Cardiac muscle cell (in vitro differentiated cells and primary cell): ENCODE measurements at places on chromosomes 11 and 22.

DNA sequence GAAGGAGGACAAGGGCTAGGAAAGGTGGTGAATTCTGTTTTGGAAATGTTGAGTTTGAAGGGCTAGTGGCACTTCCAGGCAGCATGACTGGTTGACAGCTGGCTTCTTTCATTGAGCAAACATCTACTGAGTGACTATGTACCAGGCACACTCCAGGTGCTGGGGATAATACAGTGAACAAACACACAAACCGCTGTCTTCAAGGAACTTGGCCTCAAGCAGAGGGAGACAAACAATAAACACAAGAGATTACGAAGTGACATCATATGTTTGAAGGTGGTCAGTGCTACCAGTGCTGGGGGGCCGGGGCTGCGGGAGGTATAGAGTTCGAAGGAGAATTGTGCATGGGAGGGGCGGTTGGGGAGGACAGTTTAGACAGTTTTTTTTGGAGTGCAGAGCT lies 197.0 kb upstream of the SORL1-AS1 start:
- DNase-seq, result no peak

DNA sequence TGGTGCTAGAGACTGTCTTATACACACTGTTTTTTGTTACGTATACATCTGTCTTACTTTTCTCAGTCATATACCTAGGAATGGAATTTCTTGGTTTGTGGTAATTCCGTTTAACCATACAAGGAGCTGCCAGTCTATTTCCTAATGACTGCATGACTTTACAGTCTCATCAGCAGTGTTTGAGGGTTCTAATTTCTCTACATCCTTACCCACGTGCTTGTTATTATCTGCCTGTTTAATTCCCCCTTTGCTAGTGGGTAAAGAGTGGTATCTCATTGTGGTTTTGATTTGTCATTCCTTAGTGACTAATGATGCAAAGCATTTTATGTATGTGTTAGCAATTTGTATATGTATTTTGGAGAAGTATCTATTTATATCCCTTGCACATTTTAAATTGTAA lies 1008.0 kb downstream of the FAM181B start:
- peak; percentile 71 for DNase-seq

- DNase-seq, result no peak
Measured at GRCh38 chr11:86155200-86155844, 86.4 kb upstream of the PICALM start.

GRCh38 chr11:88355887-88356286 lies 18.4 kb upstream of the CTSC start:
- no peak for DNase-seq

DNA sequence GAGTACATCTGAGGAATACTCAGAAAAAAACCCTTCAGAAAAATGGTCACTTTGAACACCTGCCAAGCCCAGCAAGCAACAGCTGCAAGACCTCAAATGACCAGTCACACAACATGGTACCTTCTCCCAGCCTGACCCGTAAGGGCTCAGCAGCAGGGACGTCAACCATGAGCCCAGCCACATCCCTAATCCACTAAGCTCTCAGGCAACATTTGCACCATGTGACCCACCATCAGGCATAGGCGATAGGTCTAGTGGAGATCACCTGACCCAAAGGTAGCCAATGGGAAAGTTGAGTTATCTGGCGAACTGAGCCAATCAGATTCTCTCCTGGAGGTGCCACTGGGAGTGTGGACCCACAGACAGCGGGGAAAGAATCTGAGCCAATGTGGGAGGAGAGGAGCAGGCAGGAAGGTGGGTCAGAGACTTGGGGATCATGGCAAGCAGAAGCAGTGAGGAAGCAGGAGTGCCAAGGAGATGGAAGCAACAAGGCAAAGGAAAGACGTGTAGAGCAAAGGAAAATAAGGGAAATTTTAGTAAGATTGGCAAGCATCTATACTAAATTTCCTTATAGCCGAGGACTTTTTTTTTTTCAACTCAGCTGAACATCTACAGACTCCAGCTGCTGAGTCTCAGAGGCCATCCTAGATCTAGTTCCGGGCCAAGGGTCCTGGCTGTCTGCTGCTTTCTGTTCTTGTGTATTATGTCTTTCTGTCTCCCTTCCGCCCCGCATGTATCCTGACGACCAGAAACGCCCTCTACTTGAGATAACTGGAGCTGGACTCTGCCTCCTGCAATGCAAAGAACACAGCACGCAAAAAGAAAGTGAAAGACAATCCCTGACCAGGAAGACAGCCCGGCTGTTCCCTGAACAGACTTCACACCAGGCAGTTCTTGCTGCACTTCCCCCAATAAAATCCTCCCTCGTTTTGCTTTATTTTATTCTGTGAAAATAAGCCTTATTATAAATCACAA lies 11.0 kb upstream of the PLAAT2 start:
- peak; percentile 34 for DNase-seq

GRCh38 chr11:132405728-132406127 lies 1035.3 kb downstream of the NTM start:
- no peak for DNase-seq

GRCh38 chr22:37544955-37545702 lies 15.2 kb upstream of the CDC42EP1 start:
- DNase-seq, result peak; percentile 84

DNA sequence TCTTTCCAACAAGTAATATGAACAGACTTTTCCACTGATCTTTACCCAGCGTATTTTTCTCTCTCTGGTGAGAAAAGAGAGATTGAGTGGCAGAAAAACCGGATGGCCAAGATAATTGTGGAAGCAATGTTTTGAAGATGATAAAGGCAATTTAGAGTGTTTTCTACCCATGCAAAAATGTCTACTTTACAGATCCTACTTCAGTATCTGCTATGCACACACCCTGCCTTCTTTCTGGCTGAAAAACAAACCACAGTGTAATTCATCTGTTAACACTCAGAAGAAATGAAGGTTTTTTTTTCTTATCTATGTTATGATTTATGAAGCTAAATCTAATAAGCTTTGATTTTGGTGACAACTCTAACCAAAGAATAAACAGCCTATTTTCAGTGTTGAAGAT lies 56.8 kb downstream of the SLC5A12 start:
- no peak for DNase-seq

- peak; percentile 84 for DNase-seq
Measured at GRCh38 chr11:128095466-128095981, 491.8 kb downstream of the ETS1 start.

GRCh38 chr22:19516378-19517170 lies 7.6 kb downstream of the CLDN5 start:
- DNase-seq, result no peak

DNA sequence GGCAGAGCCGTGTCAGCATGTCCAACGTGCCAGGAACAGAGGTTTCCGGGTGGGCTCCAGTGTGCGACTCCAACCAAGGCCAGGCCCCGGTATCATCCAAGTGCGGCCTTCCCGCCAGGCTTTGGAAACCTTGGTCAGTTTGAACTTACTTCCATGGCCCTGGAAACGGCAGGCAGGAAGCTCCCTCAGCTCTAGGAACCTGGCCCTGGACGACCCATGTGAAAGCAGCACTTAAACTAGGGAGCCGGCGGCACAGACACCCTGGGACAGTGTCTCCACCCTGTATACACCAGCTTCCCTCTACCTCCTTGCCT lies 65.2 kb downstream of the MYH9 start:
- DNase-seq, result no peak

DNA sequence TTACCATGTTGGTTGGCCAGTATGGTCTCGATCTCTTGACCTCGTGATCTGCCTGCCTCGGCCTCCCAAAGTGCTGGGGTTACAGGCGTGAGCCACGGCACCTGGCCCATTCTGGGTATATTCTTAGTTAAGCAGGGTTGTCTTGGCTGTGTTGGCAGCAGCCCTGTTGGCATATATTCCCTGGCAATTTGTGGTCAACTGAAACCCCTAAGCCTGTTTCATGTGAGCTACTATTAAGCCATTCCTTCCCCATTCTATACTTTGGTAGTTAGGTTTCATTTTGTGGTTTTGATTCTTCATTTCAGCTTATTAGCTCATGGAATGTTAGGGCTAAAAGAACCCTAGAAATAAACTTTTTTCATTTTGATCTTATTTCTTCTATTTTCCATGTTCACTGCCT lies 22.2 kb upstream of the IL18BP start:
- DNase-seq, result no peak

GRCh38 chr11:119481021-119481666 lies 58.2 kb upstream of the THY1 start:
- peak; percentile 76 for DNase-seq

DNA sequence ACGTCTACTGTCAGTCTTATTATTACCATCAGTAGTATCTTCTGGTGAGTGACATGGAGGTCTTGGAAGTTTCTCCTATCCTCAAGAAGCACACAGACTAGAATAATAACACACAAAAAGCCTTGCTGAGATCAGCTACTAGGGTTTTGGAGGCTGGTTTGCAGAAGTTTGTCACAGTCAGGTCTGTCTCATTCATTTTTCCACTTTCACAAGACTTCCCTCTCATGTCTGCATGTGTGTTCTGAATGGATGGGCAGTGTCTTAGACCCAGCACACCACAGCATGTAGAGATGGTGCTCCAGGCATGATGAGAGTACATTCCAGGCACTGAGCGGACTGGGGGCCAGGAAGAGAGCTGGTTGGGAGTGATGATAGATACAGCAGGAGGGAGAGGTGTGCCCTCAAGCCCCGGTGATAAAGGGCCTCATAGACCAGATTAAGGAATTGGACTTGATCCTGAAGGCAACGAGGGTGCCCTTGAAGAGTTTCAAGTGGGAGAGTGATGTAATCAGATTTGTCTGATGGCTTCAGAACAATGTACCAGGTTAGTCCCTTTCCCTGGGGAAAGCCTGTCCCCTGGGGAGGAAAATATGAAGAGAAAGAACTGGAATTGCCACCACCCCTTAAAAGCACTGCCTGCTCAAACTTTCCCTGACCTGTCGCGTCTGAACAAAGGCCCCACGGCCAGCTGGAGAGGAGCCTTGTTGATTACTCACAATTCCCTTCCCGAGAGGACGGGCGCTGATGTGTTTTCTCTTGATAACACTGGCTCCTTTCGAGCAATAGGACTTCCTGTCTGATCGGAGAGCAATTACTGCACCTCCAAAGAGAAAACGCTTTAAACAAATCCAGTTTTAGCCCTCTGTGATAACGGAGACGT lies 45.1 kb upstream of the LMO2 start:
- DNase-seq, result peak; percentile 65

- peak; percentile 47 for DNase-seq
Measured at GRCh38 chr22:29073618-29074275, 912 bp downstream of the KREMEN1 start.

- DNase-seq, result no peak
Measured at GRCh38 chr11:25710975-25711374, 621.0 kb upstream of the ANO3 start.

DNA sequence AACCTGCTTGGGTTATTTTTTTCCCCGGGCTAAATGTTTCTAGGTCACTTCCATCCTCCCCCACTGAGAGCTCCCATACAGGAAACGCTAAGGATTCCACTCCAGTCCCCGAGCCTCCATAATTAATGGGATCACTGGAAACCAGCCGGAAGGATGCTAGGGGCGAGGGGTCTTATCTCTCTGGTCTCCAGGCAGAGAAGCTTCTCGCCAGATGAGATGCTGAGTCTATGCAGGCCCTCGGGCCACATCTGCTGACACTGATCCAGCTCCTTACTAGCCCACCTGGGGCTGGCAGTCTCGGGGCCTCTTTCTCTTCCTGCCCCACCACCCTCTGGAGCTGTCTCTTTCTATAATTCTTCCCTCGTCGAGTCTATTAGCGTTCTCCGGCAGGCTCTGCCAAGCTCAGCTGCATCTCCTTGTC lies 125.9 kb upstream of the SYT13 start:
- DNase-seq, result peak; percentile 44
